ENCODE measurements at places on chromosomes 7 and 10.

DNA sequence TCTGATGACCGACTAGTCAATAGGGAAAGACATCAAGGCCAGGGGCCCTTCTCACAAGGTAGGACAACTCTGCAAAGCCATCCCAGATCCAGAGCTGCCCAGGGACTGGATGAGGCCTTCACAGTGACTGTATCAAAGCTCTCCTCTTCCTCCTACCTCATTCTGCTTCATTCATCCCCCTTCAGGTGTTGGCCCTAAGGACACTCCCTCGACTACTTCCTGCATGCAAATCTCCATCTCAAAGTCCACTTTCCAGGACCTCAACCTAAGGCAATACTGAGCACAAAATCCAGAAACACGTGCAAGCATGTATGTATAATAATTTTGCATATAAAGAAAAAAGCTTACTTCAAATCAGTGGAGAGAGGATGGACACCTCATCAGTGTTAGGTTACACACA, 25.1 kb downstream of the DPY19L1 start:
- no peak for DNase-seq

DNA sequence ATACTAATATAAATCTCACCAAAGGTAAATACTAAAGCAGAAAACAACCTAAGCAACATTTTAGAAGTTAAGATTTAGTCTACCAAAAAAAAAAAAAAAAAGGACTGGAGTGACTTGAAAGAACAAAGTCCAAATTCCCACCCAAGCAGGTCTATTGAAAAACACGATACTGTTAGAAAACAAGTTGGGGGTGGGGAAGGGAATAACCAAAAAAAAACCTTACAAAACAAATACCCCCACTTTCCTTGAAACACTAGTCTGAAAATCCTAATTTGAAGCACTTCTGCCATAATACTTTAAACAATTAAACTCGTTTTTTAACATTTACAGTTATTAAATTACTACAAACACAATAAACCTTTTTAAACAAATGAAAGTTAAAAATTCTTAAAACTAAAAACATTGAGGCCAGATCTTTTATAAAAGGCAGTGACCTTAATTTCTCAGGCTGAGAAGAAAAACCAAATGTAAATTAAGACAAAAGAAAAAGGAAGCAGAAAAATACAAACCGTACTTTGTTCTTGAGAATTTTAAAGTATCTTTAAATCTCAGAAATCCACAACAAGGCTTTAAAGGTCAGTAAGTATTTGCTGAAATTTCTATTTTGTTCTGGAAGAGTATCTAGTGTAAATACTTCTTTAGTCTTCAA, 135.1 kb downstream of the NRBF2 start:
- DNase-seq, result no peak

DNA sequence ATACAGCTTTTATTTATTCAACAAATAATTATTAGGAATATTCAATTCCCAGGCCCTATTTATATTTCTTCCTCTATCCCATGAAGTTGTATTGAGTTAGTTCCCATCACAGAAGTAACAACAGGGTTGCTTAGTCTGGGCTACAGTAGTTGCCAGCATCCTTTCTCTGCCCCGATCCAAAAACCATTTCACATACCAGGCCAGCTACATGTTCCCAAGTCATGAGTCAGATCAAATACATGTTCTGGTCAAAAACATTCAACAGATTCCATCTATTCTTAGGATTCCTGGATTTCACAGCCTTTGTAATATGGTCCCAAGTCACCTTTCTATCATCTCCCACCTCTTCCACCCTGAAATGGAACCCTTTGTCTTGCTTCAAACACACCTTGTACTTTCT, 91.6 kb downstream of the RAB11FIP2 start:
- DNase-seq, result no peak

DNA sequence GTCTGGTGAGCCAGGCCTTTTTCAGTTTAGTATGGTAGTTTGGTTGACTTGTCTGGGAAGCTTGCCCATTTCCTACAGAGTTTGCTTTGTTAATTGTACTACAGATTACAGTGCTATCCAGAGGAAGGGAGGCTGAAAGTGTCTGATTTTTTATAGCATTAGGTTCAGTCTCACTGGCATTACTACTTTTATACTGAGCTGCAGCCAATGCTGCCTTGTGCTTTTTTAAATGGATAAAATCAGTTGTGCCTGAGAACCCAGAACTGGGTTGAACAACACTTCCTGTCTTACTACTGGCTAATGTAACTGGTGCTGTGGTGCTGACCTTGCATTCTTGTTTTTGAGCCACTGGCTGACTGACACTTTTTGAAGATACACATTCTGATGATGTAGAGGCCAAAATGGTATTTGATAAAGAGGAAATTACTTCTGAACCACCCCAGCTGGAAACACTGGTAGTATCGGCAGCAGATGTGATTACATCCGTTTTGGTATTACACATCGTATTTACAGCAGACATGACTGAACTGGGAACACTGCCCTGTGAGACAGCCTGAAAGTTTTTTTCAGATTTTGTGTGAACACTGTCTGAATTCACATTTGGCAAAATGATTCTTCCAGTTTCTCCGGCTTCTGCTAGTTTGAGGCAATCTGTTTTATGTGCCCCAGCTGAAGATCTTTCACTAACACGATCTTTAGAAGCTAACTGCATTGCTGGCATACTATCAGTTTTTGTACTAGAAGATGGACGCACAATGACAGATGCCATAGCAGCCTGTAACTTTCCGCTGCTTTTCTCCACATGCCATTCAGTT, 74.1 kb downstream of the NRBF2 start:
- no peak for DNase-seq

- no peak for DNase-seq
Measured at GRCh38 chr7:117041007-117041406, 87.7 kb downstream of the ST7 start.

- no peak for DNase-seq
Measured at GRCh38 chr7:92717623-92717992, 118.8 kb downstream of the CDK6 start.

All from KG1 (cell line).